Activated CD4-positive, alpha-beta T cell treated with anti-CD3 and anti-CD28 coated beads, Interleukin-2, amount 10 ng/mL, durations not matched to agents 24 days and 14 days (primary cell): ENCODE measurements at places on chromosomes 3 and 15.

DNA sequence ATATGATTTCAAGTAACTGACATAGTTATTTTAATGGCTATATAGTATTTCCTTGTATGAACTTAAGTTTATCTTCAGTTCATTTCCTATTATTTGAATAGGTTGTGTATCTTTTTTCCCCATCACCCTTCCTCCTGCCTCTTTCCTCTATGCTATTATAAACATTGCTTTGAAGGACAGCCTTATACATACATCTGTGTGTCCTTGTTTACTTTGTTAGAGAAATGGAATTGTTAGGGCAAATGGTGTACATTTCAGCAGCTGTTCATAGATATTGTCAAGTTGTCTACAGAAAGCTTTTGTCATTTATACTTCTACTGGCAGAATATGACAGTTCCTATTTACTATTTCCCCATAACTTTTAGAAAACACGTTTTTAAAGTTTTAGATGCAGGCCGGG is 18.4 kb downstream of the AKAP13 start:
- no peak overlapping the region for H3K4me3 ChIP-seq
- peaks cover 3% of the 10 kb centered on the region for H3K36me3 ChIP-seq
- H3K27me3 ChIP-seq = no peaks in the 10 kb centered on the region
- no peak for DNase-seq

GRCh38 chr3:14989943-14990779 is 42.8 kb downstream of the NR2C2 start:
- DNase-seq = no peak
- peaks cover 20% of the 10 kb centered on the region for H3K4me1 ChIP-seq
- no peak overlapping the region for H3K4me3 ChIP-seq
- no peaks in the 10 kb centered on the region for H3K27me3 ChIP-seq

DNA sequence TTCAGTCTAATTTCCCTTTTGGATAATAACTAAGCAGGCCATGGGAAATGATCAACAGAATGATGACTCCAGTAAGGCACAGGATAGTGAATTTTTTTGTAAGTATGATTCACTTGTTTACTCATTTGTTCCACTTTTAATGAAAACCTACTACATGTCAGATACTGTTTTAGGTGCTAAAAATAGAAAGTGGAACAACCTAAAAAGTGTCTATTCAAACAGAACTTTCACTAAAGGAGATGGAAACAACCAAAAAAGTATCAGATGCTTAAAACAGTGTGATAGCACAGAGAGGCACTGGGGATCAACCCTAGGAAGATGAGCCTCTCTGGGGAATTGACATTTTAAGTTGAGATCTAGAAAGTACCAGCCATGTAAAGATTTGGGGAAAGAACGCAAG is 11.1 kb downstream of the RYK start:
- H3K4me3 ChIP-seq = peak overlapping the region; percentile 51
- peaks cover 19% of the 10 kb centered on the region for H3K27me3 ChIP-seq
- DNase-seq = no peak
- H3K36me3 ChIP-seq = no peaks in the 10 kb centered on the region
- H3K27ac ChIP-seq = peak overlapping the region; percentile 62

DNA sequence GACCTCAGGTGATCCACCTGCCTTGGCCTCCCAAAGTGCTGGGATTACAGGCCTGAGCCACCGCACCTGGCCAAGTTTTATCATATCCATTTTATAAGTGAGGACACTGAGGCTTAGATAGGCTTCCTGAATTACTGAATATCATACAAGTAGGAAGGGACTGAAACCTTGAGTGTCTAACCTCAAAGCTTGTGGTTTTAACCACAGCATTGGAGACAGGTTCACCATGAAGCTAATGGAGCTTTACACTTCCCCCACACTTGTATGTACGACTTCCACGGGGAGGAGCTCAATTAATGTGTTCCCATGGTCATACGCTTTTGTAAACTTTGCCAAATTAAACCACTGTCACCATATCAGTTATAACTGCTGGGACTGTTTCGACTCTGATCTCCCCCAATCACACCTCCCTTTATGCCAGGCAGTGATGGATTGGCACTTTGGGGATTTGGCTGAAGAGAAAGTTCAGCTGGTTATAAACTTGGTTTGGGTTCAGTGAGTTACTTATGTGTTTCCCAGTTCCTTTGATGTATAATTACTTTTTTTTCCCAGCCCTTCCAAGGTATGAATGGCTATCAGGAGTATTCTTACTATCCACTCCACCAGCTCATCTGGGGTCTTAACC is 38.4 kb upstream of the MEIS2 start:
- DNase-seq = no peak
- no peaks in the 10 kb centered on the region for H3K36me3 ChIP-seq
- no peak overlapping the region for H3K4me3 ChIP-seq
- H3K27ac ChIP-seq = no peak overlapping the region
- H3K4me1 ChIP-seq = no peaks in the 10 kb centered on the region
- peaks cover 2% of the 10 kb centered on the region for H3K27me3 ChIP-seq

DNA sequence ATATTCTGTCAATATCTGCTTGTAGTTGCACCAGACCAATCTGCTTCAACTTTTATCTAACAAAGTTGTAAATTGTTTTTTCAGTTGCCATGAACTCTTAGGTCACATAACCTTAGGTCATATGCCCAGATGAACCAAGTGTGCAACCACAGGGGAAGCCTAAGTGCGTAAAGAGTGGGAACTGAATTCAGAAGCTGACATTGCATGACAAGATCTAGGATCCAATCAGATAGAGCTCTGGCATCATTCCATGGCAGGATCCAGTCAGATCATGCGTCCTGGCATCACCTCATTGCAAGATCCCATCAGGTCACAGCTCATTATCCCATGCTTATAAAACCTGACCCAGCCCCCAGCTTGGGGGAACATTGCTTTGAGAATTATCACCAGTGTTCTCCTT is 18.9 kb upstream of the IFT57 start:
- no peak for DNase-seq
- H3K36me3 ChIP-seq = no peaks in the 10 kb centered on the region
- no peaks in the 10 kb centered on the region for H3K4me1 ChIP-seq
- no peak overlapping the region for H3K27ac ChIP-seq
- no peak overlapping the region for H3K4me3 ChIP-seq

DNA sequence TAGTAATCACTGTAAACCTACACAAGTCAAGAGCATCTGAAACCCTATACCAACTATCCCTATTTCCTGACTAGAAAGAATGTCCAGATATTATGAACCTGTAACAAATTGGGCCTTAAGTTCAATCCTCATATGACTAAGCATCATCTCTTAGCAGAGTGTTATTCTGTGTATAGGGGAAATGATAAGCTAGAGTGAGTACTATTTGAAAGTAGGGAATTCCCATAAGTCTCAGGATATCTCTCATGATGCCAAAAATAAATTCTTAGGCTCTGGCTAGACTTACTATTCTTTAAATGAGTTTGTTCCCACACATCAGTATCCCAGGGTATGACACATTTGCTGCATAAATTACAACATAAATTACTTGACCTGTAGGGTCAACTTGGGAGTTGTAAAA is 15.3 kb downstream of the MRPL47 start:
- no peaks in the 10 kb centered on the region for H3K27me3 ChIP-seq
- no peak overlapping the region for H3K27ac ChIP-seq
- no peak overlapping the region for H3K4me3 ChIP-seq
- H3K4me1 ChIP-seq = peaks cover 3% of the 10 kb centered on the region

DNA sequence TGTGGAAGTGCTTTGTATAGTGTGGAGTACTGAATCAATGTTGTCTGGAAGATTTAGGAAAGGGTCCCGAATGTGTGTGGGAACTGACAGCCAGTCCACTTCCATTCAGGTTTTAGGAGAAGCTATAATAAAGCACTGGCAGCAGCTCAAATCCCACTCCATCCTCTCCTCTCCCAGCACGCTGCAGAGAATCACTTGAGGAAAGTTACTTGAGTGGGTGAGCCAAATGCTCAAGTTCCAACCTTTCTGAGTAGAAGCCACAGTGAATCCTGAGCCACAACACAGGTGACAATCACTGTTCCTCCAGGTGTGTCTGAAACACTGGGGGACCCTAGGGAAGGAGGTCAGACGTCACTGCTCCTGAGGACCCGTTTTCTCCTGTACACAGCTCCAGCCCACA is 106.5 kb downstream of the TIGIT start:
- no peak overlapping the region for H3K27ac ChIP-seq
- H3K36me3 ChIP-seq = no peaks in the 10 kb centered on the region
- DNase-seq = no peak
- no peak overlapping the region for H3K4me3 ChIP-seq
- H3K4me1 ChIP-seq = no peaks in the 10 kb centered on the region

- H3K27me3 ChIP-seq = peaks cover 18% of the 10 kb centered on the region
- H3K27ac ChIP-seq = no peak overlapping the region
- DNase-seq = no peak
Observed at GRCh38 chr15:78641749-78642275, 802 bp upstream of the CHRNB4 start.

DNA sequence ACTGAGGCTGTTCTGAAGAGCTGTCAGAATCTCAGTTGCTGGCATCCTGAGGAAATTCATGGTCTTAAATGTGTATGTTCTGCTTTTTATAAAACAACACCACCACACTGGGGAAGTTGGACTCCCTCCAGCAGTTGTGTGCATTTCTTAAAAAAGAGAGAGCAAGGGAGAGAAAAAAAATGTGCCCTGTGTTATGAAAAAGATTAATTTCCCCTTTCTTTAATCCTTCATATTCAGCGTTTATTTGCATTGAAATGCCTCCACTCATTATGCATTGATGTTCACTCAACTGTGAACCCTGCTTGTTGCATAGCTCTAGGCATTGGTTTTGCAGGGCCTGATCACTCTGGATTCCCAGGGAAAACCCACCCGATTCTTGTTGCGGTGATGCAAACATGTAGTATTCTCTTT is 4.4 kb upstream of the ZNF609 start:
- no peaks in the 10 kb centered on the region for H3K27me3 ChIP-seq
- no peak overlapping the region for H3K27ac ChIP-seq
- peaks cover 33% of the 10 kb centered on the region for H3K4me1 ChIP-seq
- DNase-seq = no peak

DNA sequence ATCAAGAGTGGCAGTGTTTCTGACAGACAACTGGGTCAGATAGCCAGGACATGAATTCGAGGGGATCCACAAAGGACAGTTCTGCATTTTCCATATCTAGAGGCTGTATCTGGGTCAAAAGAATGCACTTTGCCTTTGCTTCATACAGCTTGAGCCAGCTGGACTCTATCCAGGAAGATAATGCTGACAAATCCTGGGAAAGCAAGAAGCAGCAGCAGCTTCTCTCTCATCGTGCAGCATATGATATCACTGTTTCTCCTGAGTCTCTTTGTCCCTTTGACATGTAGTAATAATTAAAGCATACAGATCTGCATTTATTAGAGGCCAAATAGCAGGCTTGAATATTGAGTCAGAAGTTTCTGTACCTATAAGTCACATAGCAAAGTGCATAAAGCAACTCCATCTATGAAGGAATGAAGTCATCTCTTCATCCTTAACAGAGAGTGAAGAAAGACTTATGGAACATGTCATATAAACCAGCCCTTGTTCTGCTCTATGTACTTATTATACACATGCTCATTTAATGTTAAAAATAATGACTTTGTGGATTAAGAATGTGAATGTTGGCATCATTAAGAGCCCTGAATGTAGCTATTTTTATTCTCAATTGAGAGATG is 236.8 kb upstream of the GBE1 start:
- no peaks in the 10 kb centered on the region for H3K36me3 ChIP-seq
- no peaks in the 10 kb centered on the region for H3K27me3 ChIP-seq
- no peak overlapping the region for H3K4me3 ChIP-seq
- no peak overlapping the region for H3K27ac ChIP-seq

GRCh38 chr3:170640737-170641171 is 54.9 kb upstream of the SLC7A14 start:
- no peaks in the 10 kb centered on the region for H3K36me3 ChIP-seq
- DNase-seq = no peak
- no peaks in the 10 kb centered on the region for H3K4me1 ChIP-seq
- H3K27ac ChIP-seq = no peak overlapping the region
- peaks cover 2% of the 10 kb centered on the region for H3K27me3 ChIP-seq

DNA sequence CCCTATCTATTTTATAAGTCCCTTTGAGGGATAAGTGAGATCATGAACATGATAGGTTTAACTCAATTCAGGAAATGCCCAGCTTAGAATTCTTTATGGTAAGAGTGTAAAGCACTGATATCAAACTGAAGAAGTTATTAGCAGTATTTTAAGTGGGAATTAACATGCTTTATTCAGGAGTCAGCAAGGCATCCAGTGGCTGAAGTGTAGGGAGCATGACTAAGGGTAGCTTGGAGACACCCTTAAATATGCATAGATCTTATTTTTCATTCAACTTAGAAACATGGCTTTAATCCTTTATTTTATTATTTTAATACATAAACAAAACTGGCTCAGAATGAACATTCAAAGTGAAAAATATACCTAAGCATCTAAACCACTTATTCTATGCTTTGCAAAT is 158.3 kb upstream of the LPP start:
- H3K4me3 ChIP-seq = no peak overlapping the region
- peaks cover 78% of the 10 kb centered on the region for H3K4me1 ChIP-seq
- no peak for DNase-seq
- H3K27me3 ChIP-seq = no peaks in the 10 kb centered on the region
